Spinal cord (tissue), 10 donors: ENCODE measurements at places on chromosomes 4 and X. TPM values are rescaled to one million over a fixed set of nuclear protein-coding genes. Genes with fewer than 3 reads are reported as not detected.
A peak's percentile ranks its signal among the peaks of the same experiment; 100 is the strongest.

DNA sequence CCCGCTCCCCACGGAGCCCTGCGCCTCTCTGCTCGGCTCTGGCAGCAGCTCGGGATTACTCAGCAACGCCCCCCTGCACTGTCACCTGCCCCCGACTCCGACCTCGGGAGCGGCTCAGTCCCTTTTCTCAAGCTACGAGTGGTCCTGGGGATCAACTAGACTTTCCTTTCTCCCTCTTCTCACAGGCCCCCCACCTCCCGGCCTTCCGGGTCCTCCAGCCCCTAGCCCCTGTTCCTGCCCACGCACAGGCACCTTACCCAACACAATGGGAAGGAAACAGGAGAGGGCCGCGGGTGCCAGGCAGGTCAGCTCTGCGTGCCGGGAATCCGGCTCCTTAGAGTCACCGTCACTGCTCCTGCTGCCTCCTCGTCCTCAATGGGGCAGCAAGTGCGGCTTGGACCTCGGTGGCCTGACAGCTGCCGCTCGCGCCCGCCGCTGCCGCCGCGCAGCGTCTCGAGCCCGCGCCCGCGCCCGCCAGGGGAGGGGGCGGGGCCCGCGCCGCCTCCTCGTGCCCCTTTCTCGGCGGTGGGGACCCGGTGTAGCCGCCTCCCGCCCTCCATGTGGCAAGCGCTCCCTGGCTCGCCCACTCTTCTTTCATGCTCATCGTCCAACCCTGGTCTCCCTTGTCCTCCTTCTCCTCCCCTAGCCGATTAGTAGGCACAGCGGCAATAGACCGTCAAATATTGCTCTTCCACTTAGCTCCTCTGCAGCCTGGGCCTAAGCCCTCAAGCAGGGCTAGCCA lies at the start of gene RAB9B:
TSS of gene RAB9B (minus strand) at position 455 of the 742 bp plus-strand sequence. CDS start 6,473 bp downstream, outside the sequence.
- peak; percentile 92 for DNase-seq

- no peak for DNase-seq
These were observed 24.9 kb downstream of the CCDC149 start for GRCh38 chr4:24887881-24888430.

- no peak for DNase-seq
These were observed 804 bp downstream of the OSTC start for GRCh38 chr4:108651014-108651791.

DNA sequence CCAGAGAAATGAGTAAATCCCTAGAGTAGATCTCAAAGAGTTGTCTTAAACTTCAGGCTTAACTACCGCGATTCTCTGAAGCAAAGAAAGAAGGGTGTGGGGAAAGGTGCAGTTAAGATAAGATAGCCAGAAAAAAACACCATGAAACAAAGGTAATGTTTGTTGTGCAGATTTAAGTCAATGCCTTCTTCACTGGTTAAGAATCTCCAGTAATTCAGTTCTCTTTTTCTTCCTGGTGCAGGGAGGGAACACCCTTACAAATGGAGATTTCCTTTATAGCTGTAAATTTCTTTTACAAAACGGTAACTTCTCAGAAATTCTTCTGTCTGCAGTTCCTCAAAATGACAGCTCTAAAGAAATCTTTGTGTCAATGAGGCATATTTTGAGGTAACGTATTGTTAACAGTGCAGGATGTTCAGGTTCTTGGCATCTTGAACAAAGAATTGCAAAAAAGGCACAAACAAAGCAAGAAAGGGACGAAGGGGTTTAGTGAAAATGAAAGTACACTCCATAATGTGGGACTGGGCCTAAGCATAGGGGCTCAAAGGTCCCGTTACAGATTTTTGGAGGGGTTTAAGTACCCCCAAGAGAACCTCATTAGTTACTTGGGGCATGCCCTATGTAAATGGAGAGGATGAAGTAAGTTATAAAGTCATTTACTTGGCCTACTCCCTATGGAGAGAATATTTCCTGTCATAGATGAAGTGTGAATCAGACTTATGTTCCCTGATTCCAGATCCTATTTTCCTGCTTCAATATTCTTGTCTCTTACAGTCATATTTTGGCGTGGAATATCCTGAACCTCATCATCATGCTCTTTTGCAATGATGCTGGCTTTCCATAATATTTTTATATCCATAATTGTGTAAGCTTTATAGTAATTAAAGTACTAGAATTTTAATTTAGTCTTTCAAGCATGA lies 492.0 kb downstream of the PCDH11X start:
- DNase-seq, result no peak

DNA sequence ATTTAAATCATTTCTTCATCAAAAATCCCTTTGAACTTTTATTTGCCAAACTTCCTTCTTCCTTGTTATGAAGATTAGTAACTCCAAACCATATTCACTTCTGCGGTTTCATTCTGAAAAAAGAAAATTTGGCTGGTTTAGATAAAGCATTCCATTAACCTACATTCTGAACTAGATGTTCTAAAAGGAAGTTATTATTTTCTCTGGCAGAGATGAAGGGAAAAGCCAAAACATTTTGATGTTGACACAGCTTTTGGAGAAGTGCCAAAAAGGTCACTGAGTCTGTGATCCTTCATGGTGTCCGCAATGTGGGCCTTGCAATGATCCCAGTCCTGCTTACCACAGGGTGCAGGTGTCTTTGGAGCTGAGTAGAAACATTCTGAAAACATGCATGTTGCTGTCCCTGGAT lies 36.0 kb downstream of the CXCL8 start:
- DNase-seq, result peak; percentile 30

GRCh38 chr4:8689741-8690140 lies 97.2 kb downstream of the CPZ start:
- no peak for DNase-seq

The CABS1 gene
- not detected for polyA plus RNA-seq

The TCEANC gene
- 4.7 TPM for polyA plus RNA-seq

The CAPN6 gene
- 1.3 TPM for polyA plus RNA-seq
